Colonic mucosa (tissue), 4 donors: ENCODE measurements at places on chromosomes 6 and 20.

GRCh38 chr20:63942250-63942951 lies 13.8 kb downstream of the UCKL1 start:
- peak; percentile 50 for DNase-seq

DNA sequence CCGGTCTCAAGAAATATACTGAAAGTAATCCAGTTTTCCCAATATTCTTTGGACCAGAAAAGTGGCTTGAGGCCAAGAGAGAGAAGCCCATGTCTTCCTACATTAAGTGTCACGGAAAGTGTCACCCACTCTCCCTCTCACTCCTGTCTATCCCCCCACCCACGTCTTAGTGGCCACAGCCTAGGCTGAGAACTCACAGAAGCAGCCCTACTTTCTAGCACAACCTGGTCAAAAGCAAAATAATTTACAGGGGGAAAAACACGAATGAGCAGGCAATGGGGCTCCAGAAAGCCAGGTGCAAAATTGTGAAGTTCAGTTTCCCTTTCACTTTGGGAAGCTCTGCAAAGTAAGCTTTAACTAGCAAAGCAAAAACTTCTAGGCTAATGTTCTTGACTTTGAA lies 118.0 kb downstream of the OPRM1 start:
- no peak for DNase-seq

GRCh38 chr6:19979059-19979458 lies 141.9 kb downstream of the ID4 start:
- DNase-seq: no peak

GRCh38 chr6:166569206-166569605 lies 17.3 kb downstream of the RAMACL start:
- DNase-seq: no peak

GRCh38 chr6:119273272-119274196 lies 76.0 kb downstream of the MAN1A1 start:
- no peak for DNase-seq

GRCh38 chr20:56451056-56451765 lies 17.2 kb upstream of the RTF2 start:
- DNase-seq: no peak

DNA sequence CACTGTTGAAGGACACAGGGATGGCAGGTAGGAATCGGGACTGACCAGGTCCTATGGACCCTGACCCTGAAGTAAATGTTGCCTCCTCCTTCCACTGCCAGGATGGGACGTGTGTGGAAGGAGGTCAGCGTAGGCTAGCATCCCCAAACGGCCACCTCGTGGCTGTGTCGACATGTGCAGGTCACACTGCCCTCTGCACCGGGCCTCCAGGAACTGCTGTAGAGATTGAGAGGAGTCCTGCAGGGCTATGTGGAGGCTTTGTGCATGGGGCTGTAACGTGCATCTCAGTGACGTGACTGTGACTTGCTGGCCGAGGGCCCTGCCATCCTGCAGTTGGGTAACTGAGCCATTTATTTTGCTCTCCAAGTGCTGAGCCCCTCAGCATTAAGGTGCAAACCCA lies 149.5 kb downstream of the PHACTR3 start:
- DNase-seq: no peak

GRCh38 chr6:43683708-43684455 lies 3.7 kb downstream of the MRPS18A start:
- no peak for DNase-seq

GRCh38 chr6:70103798-70104197 lies 199.1 kb downstream of the COL9A1 start:
- DNase-seq: peak; percentile 19

DNA sequence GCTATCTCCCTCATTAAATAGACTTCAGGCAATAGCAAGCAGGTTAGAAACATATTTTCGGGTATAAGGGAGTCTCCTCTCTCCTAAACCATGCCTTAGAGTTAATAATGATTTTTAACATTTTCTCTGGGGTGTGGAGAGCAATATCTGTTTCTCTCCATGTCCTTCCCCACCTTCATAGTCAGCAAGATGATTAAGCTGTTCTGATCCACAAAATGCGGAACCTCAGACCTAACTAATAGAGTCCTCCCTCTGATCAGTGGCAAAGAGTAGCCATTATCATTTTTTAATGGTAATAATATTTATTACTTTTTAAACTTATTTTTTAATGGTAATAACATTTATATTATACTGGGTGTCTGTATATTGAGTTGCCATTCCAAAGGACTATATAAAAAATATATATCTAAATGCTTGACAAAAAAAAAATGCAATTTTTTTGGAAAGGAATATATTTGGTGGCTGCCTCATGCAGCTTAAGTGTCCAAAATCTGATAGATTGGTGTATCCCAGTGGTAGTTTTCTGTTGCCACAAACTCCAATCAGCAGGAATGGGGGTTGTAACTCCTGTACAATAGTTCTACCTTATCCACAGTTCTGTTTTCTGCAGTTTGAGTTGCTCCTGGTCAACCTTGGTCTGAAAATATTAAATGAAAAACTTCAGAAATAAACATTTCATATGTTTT lies 14.0 kb upstream of the BTN3A2 start:
- no peak for DNase-seq

GRCh38 chr6:105786890-105787655 lies 299.1 kb upstream of the PRDM1 start:
- no peak for DNase-seq

GRCh38 chr6:37460805-37461204 lies 27.8 kb downstream of the CMTR1 start:
- no peak for DNase-seq

GRCh38 chr6:14020551-14020950 lies 95.8 kb downstream of the RNF182 start:
- DNase-seq: no peak

DNA sequence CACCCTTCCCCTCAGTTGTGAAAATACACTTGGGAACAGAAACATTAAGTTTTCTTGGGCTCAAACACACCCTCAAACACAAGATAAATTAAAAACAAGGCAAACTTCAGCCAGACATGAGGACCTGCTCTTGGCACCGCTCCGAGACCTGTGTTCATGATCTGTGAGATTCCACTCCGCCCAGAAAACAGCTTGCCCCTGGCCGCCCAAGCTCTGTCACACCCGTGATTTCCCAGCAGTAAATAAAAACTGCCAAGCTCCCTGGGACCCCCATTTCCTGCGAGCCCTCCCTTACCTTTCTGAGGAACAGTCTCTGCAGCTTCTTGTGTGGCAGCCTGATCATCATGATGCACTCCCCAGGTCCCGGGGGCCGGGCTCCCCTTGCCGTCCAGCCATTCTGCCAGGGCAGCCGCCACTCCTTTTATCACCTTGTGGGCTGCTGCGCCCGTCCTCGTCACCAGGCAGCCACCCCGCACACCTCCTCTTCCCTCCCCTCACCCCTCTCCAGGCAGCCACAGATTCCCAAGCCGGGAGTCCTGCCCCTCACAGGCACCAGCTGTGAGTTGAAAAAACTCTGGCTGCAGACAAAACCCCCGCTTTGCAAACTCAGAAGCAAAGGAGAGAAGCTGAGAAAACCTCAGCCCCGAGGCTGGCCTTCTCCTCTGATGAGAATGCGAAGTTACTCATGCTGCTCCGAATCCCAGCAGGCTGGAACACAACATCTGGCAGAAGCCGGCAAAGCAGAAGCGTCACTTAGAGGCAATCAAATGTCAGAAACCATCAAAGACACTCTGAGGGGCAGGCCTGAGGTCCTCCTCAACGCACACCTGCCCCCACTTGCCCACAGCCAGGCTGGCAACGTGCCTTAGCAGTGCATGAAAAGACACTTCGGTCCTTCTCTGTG lies 130.4 kb upstream of the RPS6KA2 start:
- DNase-seq: no peak

DNA sequence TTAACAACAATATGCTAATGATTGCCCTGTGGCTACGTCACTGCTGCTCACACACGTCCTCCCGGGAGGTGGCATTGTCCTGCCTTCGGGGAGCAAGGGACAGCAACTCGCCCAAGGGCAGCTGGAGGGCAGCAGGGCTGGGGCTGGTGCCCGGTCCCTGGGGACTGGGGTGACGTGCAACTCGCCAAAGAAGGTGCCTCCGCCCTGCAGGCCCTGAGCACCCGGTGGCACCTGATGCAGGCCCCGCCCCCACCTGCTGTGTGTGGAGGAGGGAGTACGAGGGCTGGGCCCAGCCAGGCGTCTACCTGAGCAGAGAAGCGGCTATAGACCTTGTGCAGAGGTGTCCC lies 64.8 kb upstream of the SLCO4A1 start:
- DNase-seq: peak; percentile 22

DNA sequence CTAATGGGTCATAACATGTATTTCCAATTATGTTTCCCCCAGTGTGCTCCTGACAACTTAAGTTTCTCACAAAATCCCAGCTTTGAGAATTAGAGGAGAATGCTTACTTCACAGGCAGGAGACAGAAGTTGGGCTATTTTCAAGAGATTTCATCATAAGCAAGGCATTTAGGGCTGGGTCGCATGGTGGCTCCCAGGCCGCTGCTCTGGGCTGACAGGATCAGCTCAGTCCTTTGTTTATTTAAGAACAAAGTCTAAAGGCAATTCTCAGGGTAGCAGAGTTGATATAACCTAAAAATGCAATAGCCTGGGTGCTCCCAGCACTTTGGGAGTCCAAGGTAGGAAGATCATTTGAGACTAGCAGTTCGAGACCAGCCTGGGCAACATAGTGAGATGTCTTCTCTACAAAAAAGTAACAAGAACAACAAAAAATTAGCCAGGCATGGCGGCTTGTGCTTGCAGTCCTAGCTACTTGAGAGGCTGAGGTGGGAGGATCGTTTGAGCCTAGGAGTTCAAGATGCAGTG lies 10.9 kb downstream of the FOXQ1 start:
- no peak for DNase-seq

- DNase-seq: no peak
Observed at GRCh38 chr20:9930142-9930541, 91.3 kb upstream of the PAK5 start.

GRCh38 chr6:87431263-87431662 lies 23.5 kb downstream of the CFAP206 start:
- no peak for DNase-seq

DNA sequence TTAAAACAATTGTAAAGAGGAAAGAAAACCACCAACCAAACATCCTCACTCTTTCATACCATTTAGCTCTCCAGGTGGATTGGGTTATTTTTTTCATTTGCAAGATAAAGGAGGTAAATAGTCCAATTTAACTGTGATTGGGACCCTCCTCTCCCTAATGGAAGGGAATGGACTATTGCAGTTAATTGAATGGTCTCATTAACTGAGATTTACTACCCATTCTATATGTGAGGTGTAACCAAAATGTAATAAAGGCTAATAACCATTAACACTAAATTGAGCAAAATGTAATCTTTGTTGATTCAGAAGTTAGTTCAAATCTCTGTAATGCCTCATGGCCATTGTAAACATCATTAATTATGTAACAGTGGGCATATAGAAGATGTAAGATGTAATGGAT lies 105.0 kb downstream of the KLHL32 start:
- DNase-seq: no peak

GRCh38 chr6:21900730-21901129 lies 307.2 kb downstream of the SOX4 start:
- DNase-seq: no peak

DNA sequence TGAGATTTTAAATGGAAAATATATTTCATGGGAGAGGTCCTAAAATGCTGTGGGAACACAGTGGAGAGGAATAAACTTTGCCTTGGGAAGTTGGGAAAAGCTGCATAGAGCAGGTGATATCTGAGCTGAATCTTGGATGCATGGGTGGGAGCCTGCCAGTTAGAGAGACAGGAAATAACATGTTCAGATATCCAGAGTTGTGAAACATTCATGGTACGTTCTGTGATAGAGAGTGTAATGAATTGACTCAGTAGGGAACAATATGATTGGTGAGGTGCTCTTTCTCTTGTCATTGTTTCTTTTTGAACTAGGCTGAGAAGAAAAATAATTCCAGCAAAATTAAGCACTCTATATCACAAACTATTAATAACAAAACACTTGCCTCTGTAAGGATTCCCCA lies 72.8 kb downstream of the RPS12 start:
- DNase-seq: no peak

DNA sequence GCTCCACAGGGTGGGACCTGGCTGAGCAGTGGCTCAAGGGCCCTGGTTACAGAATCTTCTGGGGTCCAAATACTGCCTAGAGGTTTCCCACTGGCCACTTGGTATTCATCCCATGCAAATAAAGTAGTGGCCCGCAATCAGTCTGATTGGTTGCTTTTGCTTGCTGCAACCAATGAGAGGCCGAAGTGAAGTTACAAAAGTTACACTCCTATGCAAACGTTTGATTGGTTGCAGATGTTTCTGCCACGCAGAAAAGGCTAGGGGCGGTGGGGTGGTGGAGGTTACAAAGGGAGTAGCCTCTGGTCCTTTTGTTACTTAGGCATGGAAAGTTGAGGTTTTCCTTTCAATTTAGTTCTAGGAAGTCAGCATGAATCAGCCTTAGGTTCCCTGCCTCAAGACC lies 3.6 kb upstream of the NHLRC1 start:
- no peak for DNase-seq

DNA sequence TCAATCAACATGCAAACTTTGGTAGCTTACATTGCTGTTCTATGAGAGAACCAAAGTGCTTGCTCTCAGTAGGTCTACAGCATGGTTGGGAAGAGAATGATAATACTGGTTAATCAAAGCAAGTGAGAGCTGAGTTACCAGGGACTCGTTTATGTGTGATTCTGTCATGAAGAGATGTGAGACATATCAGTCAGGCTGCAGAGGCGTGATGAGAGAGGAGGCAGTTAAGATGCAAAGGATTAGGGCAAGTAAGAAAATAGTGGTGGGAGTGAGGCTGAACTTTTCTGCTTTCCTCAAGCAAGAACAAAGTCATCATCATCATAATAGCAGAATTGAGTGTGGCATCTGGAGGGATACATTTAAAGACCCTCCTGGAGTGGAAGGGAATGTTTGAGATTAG lies 86.5 kb downstream of the RPS12 start:
- no peak for DNase-seq

DNA sequence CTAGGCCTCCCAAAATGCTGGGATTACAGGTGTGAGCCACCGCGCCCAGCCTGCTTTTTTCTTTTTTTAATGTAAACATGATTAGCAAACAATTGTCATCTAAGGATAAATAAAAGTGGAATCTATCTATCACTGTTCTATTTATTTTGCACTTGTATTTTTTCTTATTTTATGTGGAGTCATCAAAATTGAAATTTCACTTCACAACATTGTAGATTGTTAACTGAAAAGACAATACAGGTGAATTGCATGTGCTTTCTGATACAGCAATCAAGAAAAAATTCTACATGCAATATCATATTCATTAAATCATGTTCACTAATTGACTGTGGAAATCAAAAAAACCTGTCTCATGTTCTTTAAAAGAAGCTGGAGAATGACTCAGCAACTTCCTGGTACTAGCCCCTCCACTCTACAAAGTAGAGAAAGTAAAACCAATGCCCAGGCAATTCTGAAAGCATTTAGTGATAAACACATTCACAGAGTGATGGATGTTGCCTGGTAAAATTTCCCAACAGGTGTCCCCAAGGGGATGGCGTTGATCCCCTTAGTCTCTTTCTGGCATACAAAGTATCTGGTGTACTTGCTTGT lies 10.7 kb upstream of the RFX6 start:
- no peak for DNase-seq

- DNase-seq: no peak
Observed at GRCh38 chr20:20548527-20549266, 163.7 kb downstream of the RALGAPA2 start.

- no peak for DNase-seq
Observed at GRCh38 chr20:44221368-44221954, 10.9 kb upstream of the OSER1 start.
